ENCODE measurements at places on chromosomes 3 and 15.

DNA sequence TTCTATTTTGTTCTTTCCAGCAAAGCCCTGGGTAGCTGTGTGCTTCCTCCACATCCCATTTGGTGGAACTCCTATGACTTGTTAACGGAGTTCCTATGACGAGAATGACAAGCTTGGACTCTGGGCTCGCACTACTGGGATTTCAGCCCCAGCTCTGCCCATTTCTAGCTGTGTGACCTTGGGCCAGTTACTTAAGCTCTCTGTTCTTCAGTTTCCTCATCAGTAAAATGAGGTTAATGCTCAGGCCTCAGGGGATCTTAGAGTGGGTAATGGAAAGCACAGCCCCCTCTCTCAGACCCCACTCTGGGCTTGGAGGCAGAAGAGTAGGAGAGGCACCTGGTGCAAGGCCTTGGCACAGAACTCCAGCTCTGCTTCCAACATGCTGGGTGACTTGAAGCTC is 123.1 kb downstream of the SMAD6 start:
- DNase-seq, result no peak

DNA sequence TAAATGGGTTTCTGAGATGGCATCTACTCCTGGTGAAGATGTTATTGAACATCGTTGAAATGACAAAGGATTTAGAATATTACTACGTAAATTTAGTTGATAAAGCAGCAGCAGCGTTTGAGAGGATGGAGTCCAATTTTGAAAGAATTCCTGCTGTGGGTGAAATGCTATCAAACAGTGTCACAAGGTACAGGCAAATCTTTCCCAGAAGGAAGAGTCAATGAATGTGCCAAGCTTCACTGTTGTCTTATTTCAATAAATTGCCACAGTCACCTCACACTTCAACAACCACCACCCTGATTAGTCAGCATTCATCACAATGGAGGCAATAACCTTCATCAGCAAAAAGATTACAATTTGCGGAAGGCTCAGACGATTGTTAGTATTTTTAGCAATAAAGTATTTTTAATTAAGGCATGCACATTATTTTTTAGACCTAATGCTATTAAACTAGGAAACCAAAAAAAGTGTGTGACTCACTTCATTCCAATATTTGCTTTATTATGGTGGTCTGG is 142.8 kb downstream of the UNC13C start:
- DNase-seq, result no peak

DNA sequence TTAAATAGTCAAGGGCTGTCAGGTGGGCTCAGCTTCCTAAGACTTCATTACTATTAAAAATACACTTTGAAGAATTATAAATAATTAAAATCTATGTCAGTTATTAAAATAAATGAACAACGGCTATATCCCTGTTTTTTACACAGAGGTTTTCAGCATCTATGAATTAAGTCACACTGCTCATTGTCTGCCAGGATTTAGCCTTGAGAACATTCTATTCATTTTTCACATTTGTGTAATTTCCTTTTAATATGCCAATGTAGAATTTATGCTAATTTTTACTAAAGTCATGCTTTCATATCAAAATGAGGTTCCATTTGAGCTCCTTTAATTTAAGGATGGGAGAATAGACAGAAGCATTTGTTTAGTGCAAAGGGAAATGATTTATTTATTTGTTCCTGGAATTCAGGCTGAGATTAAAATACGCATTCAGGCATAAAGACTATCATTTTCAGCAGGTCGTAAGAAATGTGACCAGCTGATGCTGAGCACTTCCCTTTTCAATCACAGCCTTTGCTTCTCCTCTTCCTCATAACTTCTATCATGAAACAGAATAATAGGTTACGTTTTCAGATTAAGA is 345.1 kb downstream of the MFSD1 start:
- no peak for DNase-seq

DNA sequence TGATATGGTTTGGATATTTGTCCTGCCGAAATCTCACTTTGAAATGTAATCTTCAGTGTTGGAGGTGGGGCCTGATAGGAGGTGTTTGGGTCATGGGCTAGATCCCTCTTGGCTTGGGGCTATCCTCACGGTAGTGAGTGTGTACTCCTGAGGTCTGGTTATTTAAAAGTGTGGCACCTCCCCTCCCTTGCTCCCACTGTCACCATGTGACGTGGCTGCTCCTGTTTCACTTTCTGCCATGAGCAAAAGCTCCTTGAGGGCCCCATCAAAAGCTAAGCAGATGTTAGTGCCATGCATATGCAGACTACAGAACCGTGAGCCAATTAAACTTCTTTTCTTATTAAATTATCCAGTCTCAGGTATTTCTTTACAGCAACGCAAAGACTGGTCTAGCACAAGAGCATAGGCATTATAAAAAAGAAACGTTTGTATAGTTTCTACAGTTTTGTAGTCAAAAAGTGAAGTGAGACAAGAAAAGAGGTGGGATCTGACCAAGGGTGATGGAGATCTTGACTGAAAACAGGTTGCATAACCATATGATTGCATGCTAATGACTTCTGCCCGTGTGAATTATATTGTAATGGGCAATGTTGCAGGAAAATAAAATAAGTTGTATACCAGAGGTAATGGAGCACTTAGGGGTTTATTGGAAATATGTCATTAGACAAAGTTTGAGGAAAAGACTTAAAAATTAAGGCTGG is 28.5 kb upstream of the CLASP2 start:
- DNase-seq, result no peak

DNA sequence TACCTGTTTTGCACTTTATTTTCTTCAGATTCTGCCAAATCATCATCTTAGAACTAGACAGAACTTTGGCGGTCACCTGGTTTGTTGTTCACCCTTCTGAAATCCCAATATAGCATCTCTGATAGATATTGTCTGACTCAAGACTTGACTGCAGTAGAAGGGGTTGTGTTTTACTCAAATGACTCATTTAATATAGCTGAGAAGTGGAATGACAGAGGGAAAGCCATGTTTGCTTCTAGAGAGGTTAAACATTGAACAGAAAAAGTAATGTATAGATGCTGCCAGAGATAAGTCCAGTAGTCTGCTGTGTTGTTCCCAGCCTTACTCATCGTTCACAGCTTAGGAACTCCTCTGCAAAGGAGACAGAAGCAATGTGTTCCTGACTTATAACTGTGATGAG is 402.0 kb downstream of the AGBL1 start:
- no peak for DNase-seq

GRCh38 chr3:217099-217813 is 20.7 kb downstream of the CHL1 start:
- no peak for DNase-seq

DNA sequence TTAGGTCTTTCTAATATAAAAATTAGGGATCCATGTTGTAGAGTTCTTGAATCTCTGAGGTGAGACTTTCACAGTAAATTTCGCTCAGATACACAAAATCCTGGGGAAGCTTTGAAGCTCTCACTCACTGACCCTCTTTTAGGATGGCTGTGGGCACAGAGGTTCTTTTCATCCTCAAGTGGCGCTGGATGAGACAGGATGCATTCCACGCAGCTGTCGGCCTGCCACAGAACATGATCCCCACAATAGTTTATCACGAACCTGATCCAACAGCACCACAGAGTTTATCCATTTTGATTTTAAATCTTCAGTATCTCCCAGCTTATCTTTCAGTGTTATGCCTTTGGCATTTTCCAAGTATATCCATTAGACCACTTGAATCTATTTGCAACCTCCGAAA is 91.9 kb downstream of the WDR76 start:
- DNase-seq, result no peak

GRCh38 chr15:78937132-78937739 is 7.6 kb downstream of the CTSH start:
- no peak for DNase-seq

DNA sequence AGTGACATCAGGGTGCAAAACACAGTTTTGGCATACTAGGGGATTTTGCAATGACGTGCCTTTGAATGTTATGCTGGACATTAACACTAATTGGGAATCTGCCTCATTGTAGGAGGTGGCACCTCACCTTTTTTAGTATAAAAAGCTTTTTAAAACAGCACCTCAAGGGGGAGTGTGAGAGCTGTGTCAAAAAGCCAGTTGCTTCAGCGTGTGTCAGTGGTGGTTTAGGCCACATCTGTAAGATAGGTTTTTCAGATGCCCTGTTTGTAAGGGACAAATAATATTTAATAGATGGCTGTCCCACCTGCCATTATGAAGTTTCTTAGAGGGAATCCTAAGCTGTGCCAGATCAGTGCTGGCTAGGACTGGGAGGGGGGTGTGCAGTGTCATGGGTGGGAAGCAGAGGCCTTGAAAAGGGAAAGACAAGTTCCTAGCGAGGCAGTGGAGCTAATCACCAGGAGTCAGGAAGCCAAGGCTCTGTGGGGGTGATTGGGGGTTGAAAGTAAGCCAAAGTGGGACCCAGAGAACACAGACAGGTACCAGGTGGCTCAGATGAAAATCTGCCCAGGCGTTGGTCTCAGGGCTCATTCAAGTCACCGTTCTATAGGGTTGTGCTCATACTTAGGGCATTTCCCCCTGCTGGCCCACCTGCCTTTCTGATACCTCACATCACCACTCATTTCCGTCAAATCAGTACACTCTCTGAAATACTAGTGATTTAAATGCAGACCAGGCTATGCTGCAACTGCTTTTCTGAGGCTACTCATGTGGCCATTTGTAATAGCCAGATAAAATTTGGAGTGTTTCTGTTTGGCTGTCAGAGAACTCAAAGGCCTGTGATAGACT is 120.5 kb downstream of the BBX start:
- no peak for DNase-seq

GRCh38 chr3:100002599-100003350 is 111.5 kb downstream of the FILIP1L start:
- DNase-seq, result no peak

- no peak for DNase-seq
These were observed 1146.6 kb downstream of the ROBO1 start for GRCh38 chr3:78621061-78621716.

DNA sequence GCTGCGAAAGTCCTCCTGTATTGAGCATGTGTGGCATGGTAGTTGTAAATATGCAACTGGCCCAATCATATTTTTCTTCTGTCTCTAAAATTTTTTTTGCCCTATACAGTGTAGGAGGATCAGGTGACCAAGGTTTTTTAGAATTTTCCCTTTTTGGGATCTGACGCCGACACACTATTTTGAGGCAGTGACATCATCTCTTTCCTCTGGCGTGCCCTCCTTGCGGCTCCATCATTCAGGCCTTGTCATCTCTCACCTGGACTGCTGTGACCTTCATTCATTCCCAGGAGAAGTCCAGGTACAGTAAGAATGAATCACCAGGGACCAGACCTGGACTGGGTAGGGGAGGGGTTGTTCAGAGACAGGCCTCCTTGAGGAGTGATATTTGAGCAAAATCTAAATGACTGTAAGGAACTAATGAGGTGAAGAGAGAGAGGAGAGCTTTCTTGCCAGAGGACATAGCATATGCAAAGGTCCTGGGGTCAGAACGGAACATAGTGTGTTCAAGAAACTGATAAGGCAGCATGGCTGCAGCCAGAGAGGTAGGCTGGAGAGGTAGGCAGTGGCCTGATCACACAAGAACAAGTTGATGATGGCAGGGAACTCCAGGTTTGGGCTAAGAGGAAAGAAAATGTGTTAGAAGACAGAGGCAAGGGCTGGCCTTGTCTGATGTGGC is 38.7 kb downstream of the ARNT2 start:
- no peak for DNase-seq

DNA sequence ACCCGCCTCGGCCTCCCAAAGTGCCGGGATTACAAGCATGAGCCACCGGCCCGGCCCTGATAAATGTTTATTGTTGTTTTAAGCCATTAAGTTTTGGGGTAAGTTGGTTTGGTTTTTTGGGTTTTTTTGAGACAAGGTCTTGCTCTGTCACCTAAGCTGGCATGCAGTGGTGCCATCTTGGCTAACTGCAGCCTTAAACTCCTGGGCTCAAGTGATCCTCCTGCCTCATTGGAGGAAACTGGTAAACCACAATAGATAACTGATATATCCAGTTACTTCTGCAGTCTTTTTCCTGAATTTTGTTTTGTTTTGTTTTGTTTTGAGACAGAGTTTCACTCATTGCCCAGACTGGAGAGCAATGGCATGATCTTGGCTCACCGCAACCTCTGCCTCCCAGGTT is 4.2 kb downstream of the SLC25A20 start:
- DNase-seq, result no peak

All from amygdala (tissue), 56 donors.